Brain pericyte (primary cell): ENCODE measurements at places on chromosomes 6 and 20.

- DNase-seq, result no peak
Measured at GRCh38 chr20:63500902-63501817, 2.3 kb upstream of the EEF1A2 start.

DNA sequence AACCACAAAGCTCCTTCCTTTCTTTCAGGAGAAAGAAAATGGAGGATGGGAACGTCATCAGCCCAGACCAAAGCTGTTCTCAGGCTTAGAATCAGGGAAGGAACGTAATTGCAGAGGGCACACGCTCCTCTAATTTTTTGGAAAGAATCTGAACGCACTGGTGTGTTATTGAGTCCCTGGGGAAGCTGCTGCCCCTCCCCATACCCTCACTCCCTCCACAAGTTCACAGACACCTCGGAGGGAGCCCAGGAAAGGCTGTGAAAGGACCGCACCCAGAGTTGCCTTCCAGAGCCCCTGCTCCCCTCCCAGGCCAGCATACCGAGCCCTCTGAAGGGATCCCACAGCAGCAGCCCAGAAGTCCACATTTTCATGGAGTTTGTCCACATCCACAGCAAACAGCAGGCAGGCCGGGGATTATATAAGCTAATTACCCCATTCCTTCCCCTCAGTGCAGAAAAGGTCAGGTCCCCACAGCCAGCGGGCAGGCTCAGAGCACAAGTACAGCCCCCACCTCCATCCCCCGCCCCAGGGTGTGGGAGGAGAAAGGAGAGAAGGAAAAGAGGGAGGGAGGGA lies 53.7 kb downstream of the ANKRD60 start:
- no peak for DNase-seq

DNA sequence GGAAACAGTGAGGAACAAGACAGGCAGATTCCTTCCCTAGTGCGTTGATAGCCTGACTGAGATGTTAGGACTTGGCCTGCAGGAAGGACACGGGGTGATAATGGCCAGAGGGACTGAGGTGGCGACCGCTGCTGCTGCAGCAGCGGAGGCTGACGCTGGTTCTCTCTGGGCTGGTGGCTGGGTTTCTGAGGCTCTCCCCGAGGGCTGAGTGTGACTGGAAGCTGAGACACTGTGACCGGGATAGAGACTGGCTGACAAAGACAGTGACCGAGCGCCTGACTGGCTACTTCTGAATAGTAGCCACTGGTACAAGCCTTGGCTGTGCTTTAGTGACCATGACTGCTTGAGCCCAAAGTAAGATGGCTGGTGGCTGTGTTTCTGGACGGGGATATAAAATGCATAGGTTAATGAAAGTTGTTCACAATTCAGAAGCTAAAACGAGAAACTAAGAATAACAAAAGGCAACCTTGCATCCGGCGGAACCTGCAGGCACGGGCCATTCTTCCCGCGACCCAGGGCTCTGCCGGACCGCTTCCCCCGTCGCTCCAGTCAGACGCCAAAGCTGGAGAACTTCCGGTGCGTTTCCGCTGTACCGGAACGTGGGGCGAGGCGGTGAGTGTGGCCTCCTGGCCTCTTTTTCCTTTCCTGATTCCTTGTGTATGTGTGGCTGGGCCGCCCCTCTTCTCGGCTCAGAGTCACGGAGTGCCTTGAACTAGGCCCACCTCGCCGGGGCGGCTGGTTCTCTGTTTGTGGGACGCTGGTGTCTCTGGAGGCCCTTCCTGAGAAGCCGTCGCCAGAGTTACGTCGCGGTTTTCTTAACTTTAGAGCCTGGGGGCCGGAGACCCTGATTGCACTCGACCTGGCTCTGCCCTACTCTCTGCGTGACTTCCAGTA lies at the start of gene AAR2:
AAR2 (plus strand) TSS at position 587 of the 894 bp plus-strand sequence. CDS start 3,391 bp downstream, outside the sequence.
- peak; percentile 33 for DNase-seq

DNA sequence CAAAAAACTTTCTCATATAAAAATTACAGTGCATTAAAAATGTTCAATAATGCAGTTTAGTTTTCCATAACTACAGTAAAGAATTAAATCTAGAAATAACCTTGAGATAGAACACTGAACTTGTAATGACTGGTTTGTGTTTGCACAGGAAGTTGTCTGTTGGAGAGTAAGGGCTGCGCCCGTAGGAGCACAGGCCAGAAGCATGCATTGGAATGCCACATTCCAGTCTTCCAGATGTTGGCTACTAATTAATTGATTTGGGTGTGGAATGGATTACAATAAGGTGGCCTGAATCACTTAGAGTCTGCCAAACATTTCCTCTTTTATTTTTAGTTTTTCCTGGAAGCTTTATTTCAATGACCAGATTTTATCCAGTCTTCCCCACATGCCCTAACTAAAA lies 582.6 kb upstream of the MMS22L start:
- no peak for DNase-seq

DNA sequence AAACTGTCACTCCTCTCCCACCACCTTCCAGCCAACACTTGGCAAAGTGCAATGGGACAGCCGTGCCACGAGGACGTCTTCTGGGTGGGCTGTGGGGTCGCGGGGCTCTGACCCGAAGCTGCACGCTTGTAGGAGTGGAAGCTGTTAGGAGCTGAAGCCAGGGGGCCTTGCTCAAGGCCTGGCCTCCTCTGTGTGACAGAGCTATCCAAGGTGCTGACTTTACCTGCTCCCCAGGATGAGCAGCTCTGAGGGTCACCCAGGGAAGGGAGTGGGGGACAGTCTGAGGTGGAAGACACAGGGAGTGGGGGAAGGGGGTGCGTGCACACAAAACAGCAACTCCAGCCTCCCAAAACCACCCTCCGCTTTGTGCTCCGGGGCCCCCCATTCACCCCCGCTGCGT lies 17.5 kb upstream of the CHRNA4 start:
- no peak for DNase-seq

DNA sequence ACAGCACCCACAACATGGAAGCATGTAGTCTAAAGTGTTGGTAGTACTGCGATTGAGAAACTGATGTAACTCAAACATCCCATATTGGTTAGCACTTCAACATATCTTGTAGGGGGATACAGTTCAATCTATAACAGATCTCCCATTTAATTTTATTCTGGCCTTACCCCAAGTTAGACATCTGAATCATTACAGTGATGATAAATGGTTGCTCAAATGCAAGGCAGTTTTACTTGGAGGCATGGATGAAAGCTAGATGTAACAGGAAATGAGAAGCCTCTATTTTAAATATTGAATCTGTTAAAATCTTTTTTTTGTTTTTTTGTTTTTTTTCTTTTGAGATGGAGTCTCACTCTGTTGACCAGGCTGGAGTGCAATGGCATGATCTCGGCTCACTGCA lies 44.2 kb upstream of the FAM50B start:
- DNase-seq, result no peak

DNA sequence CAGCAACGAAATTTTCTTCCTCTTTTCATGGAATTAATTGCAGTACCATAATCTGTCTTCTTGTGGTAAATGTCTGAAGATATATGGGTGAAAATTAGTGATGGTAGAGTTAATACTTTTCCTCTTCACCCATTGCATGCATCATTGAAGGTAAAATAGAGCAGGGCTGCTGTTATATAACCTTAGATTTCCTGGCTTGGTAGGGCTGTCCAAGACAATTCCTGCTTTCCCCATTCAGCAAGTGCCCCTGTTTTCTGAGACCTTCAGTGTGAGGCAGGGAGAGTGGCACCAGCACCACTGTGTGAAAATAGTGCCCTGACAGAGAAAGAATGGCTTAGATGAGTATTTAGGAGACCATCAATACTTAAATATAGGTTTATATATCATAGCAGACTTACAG lies 202.0 kb downstream of the ZFAND3 start:
- no peak for DNase-seq

GRCh38 chr6:34536251-34536958 lies 19.7 kb downstream of the SPDEF start:
- no peak for DNase-seq

GRCh38 chr6:92623431-92623830 lies 795.9 kb downstream of the EPHA7 start:
- no peak for DNase-seq

GRCh38 chr6:13419422-13420195 lies 67.8 kb downstream of the GFOD1 start:
- no peak for DNase-seq

DNA sequence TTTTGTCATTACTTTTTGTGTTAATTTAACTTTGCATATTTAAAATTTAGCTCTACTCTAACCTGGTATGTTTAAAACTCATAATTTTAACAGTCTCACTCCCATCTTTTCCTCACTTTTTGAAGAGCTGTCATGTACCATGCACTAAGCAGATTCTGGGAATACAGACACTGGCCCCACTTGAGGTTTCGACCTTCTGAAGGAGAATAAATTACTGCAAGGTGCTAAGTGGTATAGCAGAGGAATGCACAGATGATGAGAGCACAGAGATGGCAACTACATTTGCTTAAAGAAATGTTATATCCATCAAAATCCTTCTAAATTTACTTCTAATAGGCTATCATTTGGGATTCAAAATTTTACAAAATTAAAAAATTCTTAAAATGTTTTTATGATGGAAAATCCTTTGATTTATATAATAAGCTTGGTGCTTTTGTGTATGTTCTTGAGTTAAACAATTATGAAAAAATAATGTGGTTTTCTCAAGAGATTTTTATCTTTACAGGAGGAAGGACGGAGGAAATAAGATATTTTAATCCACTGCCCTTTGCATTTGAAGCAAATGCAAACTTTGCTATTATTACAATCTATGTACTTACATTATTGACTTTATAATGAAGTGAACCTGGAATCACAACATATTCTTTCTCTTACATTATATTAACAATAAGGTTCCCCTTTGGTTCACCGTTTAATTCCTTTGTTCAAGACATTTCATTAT lies 79.3 kb downstream of the AHI1 start:
- no peak for DNase-seq

- DNase-seq, result no peak
Measured at GRCh38 chr6:40627316-40627715, 40.2 kb upstream of the LRFN2 start.

- no peak for DNase-seq
Measured at GRCh38 chr6:11754625-11755271, 23.9 kb downstream of the ADTRP start.

DNA sequence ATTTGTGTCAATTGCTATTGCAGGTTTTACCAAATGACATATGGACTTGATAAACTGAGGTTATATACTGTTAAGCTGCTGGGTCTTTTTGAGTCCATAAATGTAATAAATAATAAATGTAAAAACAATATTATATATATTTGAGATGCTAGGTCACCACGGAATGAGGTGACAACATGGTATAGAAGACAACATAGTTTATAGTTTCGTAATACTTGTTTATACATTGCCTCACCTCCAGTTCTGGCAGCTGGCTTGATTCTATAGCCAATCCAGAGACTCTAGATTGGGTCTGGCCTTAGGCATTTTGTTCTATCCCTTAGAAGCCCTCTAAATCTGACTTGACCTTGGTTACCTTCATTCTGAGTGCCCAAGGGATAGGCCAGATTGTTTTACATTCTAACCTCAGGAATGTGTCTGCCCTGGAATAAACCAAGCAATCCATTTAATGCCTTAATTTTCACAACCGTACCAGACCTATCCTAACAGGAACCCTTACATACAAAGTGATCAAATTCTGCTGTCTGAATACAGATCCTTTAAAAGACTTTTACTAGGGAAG lies 61.5 kb upstream of the STXBP5 start:
- no peak for DNase-seq

DNA sequence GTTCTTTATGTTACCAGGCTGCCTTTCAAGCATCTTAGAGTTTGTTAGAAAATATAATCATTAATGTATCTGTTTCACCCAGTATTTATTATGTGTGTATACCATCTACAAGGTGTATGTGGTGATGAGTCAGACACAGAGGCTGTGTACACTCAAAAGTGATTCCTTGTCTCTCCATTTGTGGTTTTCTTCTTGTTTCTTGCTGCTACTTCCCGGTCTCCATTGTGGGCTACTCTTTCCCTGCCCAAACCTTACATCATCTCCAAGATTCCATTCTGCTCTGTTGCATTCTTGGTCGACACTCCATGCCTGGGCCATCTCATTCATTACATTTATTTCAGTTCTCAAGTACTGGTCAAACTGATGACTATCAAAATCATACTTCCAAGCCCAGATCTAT lies 182.2 kb upstream of the STXBP5 start:
- DNase-seq, result no peak

- DNase-seq, result no peak
Measured at GRCh38 chr20:62754122-62754990, 41.9 kb upstream of the MRGBP start.

DNA sequence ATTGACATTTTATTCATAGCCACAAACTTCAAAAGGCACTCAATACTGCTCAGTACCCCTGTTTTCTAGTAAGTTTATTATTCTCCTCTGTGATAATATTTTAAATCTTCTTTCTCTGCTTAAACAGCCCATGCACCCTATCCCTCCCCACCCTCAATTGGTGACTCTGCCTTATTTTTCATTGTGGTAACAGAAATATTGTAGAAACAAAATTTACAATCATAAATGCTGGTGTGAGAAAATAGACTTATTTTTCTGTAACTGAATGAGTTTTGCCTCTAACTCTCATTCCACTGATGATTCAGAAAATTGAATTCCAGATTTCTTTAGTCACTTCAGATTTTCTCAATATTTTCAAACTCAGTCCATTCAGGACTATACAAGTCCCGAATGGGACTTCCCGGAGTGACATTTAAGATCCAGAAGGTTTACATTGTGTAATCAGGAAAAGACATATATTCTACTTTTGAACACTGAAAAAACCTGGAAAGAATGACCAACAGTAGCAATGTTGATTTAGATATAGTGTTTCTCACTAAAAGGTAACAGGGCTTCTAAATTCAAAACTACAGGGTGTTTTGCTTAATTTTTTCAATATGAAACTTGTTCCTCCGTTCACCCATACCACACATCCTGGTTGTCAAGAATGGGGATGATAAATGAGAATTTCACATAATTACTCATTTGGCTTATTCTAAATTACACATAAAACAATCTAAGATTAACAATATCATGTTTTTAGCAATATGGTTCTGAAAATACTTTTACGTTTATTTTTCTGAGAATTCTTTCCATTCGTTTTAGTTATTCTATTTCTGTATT lies 34.8 kb upstream of the UST start:
- no peak for DNase-seq

- no peak for DNase-seq
Measured at GRCh38 chr6:127247114-127248096, 19.3 kb upstream of the RNF146 start.

DNA sequence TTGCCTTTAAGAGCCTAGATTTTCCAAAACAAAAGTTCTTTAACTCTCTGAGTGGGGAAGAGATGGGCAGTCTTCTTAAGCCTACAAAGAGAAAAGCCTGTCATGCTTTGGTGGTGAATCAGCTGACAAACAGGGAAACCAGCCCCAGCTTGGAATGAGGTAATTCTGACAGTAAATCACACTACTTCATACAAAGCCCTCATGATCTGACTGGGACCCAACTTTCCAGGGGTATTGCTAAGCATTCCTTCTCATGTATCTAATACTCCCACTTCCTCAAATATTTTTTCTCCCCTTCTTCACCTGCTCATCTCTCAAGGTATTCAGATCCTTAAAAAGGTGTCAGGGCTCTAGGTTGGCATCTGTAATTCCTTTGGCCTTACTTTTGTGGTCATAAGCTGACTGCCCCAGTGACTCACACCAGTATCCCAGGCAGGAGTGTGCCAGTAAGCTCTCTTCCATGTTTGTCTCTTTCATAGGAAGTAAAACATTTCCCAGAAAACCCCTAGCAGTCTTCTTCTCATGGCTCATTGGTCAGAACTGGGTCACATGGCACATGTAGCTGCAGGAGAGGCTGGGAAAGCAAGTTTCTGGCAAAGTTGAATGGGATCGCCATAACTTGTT lies 15.0 kb upstream of the TBC1D22B start:
- peak; percentile 66 for DNase-seq
